Placental pericyte (primary cell): ENCODE measurements at places on chromosomes 1 and 21. TPM values are rescaled to one million over a fixed set of nuclear protein-coding genes. Genes with fewer than 3 reads are reported as not detected.

The GJA5 gene
- total RNA-seq = 0.57 TPM in 1 of 2 replicates, not detected in the other

The FABP3 gene
- 15.2 and 263 TPM in 2 replicates for total RNA-seq

The MGST3 gene
- 81.5 and 88.2 TPM in 2 replicates for total RNA-seq

The TNN gene
- total RNA-seq = not detected in 2 replicates

The SPRR1B gene
- not detected in 2 replicates for total RNA-seq

The GSTM4 gene
- 13.6 and 14.4 TPM in 2 replicates for total RNA-seq

The TSPEAR gene
- total RNA-seq = not detected in 2 replicates

The CC2D1B gene
- total RNA-seq = 40.3 and 60.4 TPM in 2 replicates

The EFNA3 gene
- total RNA-seq = 0.43 and 0.66 TPM in 2 replicates

The KIRREL1 gene
- total RNA-seq = 164 and 211 TPM in 2 replicates

The GPR153 gene
- total RNA-seq = 10.2 and 14.4 TPM in 2 replicates

The DCDC2B gene
- not detected in 2 replicates for total RNA-seq

The RNF187 gene
- 44.1 and 70.2 TPM in 2 replicates for total RNA-seq

The PTAFR gene
- total RNA-seq = 0.14 and 0.22 TPM in 2 replicates

The ZSWIM5 gene
- 0.22 and 4.3 TPM in 2 replicates for total RNA-seq

The ZNF683 gene
- not detected in 2 replicates for total RNA-seq

The GJB4 gene
- total RNA-seq = not detected in 2 replicates

The SNAPIN gene
- 38.3 and 60.7 TPM in 2 replicates for total RNA-seq

The USH2A gene
- under 0.01 TPM in 1 of 2 replicates, not detected in the other for total RNA-seq

The S100A2 gene
- 1.1 and 2.1 TPM in 2 replicates for total RNA-seq

The FCER1A gene
- total RNA-seq = not detected in 2 replicates

The DIPK1A gene
- total RNA-seq = 3.9 and 7.6 TPM in 2 replicates

The PGBD5 gene
- total RNA-seq = 0.14 and 0.66 TPM in 2 replicates

The RUNX1 gene
- total RNA-seq = 25.4 and 45.7 TPM in 2 replicates

The HSD11B1 gene
- total RNA-seq = 11.6 and 18.6 TPM in 2 replicates

The ACOT11 gene
- 1.5 and 2.1 TPM in 2 replicates for total RNA-seq

The CHIA gene
- not detected in 2 replicates for total RNA-seq

The RAB42 gene
- 1.7 and 4.8 TPM in 2 replicates for total RNA-seq

The SSX2IP gene
- total RNA-seq = 6.6 and 21.6 TPM in 2 replicates

The DNAJC16 gene
- total RNA-seq = 20.0 and 23.4 TPM in 2 replicates

The KCNJ10 gene
- not detected in 2 replicates for total RNA-seq

The BRDT gene
- 0.22 and 2.1 TPM in 2 replicates for total RNA-seq

The OR2L13 gene
- not detected in 2 replicates for total RNA-seq

The HOOK1 gene
- not detected in 2 replicates for total RNA-seq

The NT5C1A gene
- total RNA-seq = not detected in 2 replicates

The NOC2L gene
- 72.9 and 162 TPM in 2 replicates for total RNA-seq
